ENCODE measurements at places on chromosomes 7 and 10.
A peak's percentile ranks its signal among the peaks of the same experiment; 100 is the strongest.

DNA sequence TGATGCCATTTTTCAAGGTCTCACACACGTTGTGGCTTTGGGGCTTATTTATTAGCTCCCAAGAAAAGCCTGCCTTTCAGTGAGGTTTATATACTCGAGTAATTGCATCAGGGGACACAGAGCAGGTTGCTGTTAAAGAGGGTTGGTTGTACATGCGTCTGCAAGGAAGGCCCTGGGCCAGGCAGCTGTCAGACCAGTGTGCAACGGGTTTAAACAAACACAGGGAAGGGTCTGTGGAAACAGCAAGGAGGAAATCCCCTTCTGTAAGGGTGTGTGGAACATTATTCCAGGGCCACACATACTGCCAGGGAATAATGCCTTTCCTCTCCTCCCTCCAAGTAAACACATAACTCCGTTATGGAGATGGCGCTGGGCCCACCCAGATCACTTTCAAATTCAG is 1.7 kb upstream of the CHST15 start:
- no peak for DNase-seq

- no peak for DNase-seq
Observed at GRCh38 chr7:126487728-126488442, 764.9 kb downstream of the GRM8 start.

DNA sequence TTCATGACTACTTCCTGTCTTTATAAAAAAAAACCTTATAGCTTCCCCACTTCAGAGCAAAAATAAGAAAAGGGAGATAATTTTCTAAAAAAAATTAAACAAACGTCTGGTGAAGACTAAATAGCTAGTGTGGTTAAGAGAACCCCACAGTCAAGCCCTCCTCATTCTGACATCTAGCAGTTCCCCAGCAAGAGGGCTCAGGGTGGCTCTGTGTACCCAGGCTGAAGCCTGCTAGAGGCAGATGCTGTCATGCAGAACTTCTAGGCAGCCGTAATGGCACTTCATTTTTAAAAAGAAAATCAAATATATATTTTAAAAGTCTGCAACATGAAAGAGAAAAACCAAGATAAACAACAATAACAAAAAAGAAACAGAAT is 223.1 kb upstream of the KLF14 start:
- DNase-seq, result no peak

- DNase-seq, result no peak
Observed at GRCh38 chr10:97821308-97822038, 28.2 kb upstream of the GOLGA7B start.

- no peak for DNase-seq
Observed at GRCh38 chr7:5476001-5476400, 52.4 kb upstream of the TNRC18 start.

GRCh38 chr10:4174197-4174596 is 389.2 kb upstream of the KLF6 start:
- no peak for DNase-seq

- DNase-seq, result no peak
Observed at GRCh38 chr10:107614939-107615685, 450.6 kb upstream of the SORCS1 start.

- no peak for DNase-seq
Observed at GRCh38 chr7:76347710-76348109, 11.1 kb downstream of the YWHAG start.

DNA sequence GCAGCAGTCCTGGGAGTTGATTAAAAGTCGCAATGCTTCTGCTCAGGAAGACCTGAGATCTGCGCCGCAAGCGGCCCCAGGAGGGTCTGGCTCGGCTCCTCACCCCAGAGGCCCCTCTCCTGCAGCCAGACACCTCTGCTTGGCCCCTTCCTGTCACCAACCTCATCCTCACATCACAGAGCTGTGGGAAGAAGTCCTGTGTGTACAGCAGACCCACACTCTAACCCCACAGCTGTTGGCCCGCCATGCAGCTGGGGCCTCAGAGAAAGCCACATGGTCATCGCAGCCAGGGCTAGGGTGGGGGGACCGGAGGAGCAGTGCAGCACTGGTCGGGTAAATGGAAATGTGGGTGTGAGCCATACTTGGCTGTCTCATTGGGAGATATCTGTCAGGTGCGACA is 97.7 kb downstream of the RGS10 start:
- no peak for DNase-seq

DNA sequence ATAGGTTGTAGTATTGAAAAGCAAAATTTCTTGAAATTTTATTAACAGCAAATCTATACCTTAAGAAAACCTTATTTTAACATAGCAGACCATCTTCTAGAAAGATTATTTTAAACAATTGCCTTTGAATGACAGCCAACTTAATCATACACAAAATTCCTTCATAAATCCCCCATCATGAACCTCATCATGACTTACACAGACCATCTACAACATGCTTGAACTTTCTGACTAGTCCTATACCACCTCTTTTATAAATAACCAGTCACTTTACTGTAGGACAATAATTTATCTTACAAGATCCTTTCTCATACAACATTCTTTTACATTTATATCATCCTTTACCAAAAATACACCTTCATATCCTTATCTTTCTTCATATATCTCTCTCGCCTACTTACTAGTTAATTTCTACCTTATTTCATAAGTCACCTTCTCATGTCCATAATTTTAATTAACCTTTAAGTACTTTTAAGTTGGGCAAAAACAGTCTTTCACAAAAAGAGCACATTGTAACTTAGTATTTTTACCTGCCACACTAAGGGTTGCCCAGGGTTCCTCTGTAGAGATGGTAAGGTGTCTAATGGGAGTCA is 16.6 kb upstream of the PTN start:
- DNase-seq, result no peak

- DNase-seq, result no peak
Observed at GRCh38 chr7:67489881-67490280, 493.2 kb downstream of the TYW1 start.

DNA sequence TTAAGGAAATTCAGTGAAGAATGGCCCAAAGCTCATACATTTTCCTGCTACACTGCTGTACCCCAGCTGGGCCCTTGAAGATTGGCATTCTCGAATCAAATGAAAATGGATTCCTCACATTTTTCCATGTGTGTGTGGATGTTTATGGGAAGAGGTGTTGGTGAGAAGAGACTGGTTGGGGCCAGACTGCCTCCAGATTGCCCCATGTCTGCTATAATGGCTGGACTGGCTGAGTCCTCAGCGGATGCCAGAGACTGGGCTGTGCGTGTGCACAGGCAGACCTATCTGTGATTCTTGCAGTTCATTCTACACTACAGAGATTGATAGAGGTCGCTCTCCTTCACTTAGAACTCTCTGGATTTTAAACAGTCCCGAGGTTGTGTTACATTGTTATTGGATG is 183.6 kb upstream of the GDF10 start:
- peak; percentile 13 for DNase-seq

- no peak for DNase-seq
Observed at GRCh38 chr7:78620920-78621319, 822.3 kb downstream of the PHTF2 start.

Data from type B pancreatic cell (in vitro differentiated cells).